ENCODE measurements at places on chromosomes 12 and 14.

DNA sequence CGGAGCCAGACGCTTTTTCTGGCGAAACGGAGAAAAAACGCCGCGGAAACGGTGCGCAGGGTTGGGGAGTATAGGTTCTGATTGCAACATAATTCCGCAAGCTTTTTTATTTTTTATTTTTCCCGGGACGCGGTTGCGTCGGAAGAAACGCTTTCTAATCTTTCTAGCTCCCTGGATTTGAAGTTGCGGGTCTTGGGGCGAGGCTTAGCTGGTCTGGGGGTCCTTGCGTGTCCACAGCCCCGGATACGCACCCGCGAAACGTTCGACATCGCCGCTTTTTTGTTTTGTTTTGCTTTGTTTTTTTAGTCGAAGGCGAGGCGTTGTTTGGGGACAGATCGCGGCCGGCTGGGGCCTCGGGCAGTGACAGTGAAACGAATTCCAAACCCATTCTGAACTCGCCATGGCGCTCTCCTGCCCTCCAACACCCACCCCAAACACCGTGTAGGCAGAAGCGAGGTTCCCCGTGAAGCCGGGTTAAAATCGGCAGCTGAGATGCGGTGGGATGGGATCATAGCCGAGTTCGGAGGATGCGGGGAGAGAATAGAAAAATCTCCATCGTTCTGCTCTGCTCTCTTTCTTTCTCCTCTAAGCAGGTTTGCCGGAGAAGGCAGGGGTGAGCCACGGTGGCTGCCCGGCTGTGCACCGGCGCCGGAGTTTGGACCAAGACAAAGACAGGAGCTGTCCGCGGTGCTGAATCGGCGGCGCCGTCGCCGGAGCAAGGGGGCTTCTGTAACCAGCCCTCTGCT lies 8.1 kb upstream of the LHX5 start:
- DNase-seq: no peak

- no peak for DNase-seq
Measured at GRCh38 chr12:47205532-47206449, 126.0 kb upstream of the AMIGO2 start.

DNA sequence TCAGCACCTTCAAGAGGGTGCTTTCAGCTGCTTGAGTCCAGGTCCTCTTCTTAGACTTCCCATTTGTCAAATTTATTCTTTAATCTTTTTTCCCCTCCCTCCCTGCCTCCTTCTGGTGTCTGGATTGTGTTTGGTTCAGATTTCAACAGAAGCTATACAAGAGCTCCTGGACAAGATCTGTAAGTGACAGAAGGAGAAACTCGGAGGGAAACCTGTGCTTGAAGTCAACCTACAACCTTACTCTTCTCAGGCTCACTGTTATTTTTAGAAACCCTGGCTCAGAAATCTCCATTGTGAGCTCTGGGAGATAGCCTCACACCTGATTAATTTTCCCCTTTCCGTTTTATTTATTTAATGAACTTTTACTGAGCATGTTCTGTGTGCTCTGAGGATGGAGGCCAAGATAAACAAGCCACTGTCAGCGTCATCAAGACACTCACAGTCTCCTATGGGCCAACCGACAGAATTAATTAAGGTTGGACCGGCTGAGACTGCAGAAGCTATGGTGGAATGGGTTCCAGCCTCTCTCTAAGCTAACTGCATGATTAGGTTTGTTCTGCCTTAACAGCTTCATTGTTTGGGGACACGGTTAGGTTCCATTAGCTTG lies 13.5 kb downstream of the PDE1B start:
- DNase-seq: no peak

- no peak for DNase-seq
Measured at GRCh38 chr14:67911562-67911961, 92.0 kb downstream of the RAD51B start.

GRCh38 chr12:26524862-26525465 lies 308.0 kb downstream of the ITPR2 start:
- no peak for DNase-seq

DNA sequence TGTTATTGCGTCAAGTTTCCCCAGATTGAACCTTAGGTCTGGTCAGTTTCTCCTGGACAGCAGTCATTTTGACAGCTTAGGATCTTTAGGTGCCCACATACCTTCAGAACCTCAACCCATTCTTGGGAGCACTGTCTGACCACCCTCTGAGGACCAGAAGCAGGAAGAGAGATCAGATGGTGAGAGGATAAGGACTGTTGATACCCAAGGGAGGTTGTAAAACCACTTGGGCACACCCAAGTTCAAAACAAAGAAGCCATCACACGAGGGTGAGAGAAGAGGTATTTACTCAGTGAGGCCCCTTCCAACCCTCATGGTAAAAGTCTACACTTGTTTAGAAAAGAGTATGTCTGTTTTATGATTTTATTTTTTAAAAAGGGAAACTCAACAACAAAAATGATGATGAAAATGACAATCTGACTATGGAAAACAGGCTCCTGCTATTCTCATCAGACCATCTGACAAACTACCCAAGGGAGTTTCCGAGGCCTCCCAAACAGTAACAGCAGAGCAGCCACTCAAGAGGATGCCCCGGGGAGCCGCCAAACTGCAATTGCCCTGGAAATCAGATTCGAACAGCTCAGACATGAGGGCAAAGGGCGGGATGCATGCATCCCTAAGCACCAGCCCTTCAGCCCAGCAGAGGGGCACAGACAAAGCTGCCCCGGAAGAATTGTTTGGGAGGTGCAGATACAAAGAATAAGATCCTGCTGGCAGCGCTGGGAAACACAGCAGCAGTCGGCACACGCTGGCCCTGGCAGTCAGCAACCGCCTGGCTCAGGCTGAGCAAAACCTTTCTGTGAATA lies 162.6 kb upstream of the PLEKHG7 start:
- no peak for DNase-seq

DNA sequence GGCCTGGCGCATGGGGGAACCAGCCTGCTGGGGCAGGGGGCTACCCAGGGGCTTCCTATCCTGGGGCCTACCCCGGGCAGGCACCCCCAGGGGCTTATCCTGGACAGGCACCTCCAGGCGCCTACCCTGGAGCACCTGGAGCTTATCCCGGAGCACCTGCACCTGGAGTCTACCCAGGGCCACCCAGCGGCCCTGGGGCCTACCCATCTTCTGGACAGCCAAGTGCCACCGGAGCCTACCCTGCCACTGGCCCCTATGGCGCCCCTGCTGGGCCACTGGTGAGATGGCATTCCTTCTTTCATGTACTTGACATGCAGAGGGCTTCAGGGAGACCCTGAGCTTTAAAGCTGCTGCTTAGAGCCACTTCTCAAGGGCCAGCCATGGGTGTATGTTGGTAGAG lies 9.0 kb downstream of the LGALS3 start:
- no peak for DNase-seq

GRCh38 chr14:76537906-76538647 lies 162.1 kb downstream of the ESRRB start:
- no peak for DNase-seq

DNA sequence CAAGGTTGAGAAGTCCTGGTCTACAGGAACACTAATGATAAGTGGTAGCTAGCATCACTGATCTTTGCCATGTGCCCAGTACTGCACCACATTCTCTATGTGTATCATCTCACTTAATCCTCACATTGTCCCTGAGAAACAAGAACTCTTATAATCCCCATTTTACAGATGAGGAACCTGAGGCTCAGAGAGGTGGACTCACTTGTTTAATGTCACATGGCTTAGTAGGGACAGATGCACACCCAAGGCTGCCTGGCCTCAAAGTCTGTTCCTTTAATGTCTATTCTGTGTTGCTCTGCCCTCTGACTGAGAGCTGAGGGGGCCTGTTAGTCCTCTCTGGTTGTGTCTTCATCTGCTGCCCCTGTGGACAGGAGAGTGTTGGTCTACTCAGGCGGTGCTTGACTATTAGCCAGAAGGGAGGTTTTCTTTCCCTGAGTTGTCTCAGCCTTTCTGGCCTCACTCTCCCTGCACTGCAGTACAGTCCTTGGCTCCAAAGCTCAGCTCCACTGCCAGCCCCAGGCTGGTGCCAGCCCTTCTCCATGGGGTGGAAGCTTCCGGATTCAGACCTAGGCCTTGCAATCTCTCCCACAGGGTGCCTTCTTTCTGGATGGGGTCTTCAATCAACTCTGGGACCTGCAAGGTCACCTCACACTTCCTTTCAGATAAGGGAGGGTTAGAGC lies 4.9 kb upstream of the DYNLL1 start:
- DNase-seq: no peak

GRCh38 chr14:89266754-89267153 lies 150.3 kb downstream of the FOXN3 start:
- DNase-seq: no peak

DNA sequence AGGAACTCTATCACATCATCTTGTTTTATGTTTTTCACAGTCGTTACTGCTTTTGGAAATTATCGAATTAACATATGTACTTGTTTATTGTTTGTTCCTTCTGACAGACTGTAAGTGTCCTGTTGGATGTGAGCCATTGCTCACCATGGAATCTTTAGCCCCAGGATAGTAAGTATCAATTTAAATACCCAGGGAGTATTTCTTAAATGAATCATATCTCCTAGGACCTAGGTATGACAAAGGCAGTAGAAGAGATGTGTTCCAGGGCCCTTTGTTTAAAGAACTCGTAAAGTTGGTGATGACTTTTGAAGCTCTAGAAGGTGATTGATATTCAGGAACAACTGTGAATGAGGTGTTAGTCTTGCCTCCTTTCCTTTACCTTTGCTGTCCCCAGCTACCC lies 30.3 kb upstream of the STRAP start:
- DNase-seq: no peak

GRCh38 chr14:83462759-83463158 lies 1929.1 kb upstream of the SEL1L start:
- DNase-seq: no peak

DNA sequence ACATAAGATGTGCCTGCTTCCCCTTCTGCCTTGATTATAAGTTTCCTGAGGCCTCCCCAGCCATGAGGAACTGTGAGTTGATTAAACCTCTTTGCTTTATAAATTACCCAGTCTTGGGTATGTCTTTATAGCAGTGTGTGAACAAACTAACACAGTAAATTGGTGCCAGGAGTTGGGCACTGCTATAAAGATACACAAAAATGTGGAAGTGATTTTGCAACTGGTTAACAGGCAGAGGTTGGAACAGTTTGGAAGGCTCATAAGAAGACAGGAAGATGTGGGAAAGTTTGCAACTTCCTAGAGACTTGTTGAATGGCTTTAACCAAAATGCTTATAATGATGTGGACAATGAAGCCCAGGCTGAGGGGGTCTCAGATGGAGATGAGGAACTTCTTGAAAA lies 264.1 kb downstream of the DACT1 start:
- no peak for DNase-seq

- DNase-seq: no peak
Measured at GRCh38 chr14:38387821-38388220, 131.9 kb upstream of the CLEC14A start.
